GM12891 (cell line): ENCODE measurements at places on chromosomes 2 and 18.
A peak's percentile ranks its signal among the peaks of the same experiment; 100 is the strongest.

- DNase-seq = peak; percentile 41
Measured at GRCh38 chr2:24917086-24917485, 3.0 kb downstream of the ADCY3 start.

DNA sequence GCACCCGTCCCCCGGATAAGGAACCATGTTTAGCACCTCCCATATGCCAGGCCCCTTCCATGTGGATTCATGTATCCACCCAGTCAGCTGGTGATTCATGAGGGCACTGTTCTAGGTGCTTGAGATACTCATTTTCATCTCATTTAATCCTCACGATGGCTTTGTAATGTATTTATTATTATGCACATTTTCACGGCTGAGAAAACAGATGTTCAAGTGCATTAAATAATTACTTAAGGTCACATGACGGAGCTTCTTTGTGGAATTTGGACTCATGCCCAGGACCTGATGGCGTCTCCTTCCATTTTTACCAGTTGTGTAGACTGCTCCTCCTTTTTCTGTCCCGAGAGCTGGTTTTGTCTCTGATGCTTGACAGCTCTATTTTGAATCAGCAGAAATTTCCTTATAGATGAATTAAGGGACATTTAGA, 72.2 kb upstream of the RBM44 start:
- no peak for DNase-seq

DNA sequence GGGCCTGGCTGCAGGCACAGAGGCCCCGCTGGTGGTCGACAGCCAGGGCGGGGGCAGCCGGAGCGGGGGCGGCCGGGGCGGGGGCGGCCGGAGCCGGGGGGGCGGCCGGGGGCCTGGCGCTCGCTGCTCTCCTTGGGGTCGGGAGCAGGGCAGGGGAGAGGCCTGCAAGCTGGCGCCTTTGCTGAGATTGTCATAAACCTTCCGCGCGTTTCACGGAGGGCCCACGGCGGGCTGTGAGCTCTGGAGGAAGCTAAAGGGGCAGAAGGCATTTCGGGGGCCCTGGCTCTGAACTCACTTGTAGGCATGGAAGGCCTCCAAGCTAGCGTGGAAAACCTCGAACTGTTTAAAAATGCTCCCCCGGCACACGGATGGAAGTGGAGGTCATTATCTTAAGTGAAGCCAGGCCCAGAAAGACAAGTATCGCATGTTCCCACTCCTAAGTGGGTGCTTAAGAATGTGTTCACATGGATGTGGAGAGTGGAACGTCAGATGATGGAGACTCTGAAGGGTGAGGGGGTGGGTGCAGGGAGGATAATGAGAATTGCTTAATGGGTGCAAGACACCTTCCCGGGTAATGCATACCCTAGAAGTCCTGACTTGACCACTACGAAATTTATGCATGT, 629 bp downstream of the PRELID3A start:
- DNase-seq = no peak

GRCh38 chr2:157413326-157414035, 30.4 kb downstream of the CYTIP start:
- no peak for DNase-seq

- DNase-seq = no peak
Measured at GRCh38 chr2:29780906-29781305, 140.5 kb downstream of the ALK start.

GRCh38 chr2:225042800-225043167, 516 bp upstream of the DOCK10 start:
- DNase-seq = no peak

DNA sequence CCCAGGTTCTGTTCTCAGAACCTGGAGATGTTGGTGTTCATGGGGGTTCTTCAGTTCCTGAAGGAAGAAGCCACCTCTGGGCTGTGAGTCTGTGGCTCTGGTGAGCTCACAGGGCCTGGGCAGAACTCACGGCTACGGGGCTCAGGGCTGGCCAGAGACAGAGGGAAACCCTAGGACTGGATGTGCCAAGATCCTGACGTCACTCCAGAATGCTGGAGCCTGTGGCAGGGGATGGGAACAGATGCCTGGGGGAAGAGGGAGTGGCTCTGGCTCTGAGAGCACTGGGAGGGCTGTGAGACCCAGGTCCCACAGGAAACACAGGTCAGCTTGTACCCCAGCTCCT, at the start of gene OTOF:
TSS of gene OTOF (minus strand) at position 214 of the 343 bp plus-strand sequence.
- DNase-seq = no peak

- DNase-seq = no peak
Measured at GRCh38 chr2:47334356-47335136, 68.4 kb upstream of the MSH2 start.

DNA sequence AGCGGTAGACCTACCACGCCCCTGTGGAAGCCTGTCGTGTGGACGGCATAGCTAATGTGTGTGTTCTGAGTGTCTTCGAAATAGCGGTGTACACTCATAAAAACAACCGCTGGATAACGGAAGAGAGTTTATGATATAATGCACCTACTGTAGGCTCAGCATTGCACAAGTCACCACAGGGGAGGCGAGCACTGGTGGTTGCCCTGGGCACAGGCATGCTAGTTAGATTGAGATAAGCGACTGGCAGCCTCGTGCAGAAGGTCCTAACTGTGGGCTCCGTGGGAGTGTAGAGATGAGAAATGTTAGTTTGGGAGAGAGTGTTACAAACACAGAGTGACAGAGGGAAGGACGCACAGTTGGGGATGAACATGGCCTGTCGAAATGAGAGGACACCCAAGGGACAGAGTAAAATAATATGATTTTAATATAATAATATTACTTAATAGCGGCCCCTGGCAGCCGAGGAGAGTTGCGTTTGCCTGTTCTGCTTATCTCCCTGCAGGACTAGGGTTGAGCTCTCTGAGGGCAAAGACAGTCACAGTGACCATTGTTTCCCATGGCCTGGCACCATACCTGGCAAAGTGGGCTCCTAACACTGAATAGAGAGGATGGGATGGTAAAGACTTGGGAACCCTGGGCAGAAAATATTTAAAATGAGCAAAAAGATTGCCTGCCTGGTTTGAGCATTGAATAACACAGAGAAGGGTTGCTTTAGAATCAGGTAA, 204.2 kb downstream of the GBX2 start:
- no peak for DNase-seq

DNA sequence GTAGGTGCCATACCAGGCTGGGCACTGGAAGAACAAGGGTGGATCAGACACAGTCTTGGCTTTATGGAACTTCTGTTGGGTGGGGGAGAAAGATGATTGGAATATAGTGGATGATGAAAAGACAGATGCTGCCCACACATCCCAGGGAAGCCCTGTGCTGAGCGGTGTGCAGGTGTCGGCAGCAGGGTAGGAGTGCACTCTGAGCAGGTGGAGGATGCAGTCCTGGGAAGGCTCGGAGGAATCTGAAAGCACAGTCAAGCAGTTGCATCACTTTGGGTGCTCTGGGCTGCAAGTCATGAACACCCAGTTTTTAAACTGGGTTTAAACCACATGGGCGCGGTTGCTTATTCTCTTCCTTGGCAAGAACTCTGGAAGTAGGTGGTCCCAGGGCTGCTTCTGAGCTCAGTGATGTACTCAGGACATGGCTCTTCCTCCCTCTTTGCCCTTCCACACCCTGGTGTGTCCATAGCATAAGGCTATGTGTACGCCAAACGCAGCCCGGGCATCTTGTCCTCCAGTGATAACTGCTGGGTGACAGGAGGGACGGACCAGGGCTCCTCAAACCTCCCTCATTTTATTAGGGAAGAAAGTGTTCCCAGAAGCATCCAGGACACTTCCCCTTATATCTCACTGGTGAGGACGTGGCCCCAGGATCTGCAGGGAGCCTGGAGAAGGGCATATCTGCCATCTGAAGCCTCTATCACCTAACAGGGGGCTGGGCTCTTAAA, 84.0 kb downstream of the SH3RF3 start:
- DNase-seq = no peak

DNA sequence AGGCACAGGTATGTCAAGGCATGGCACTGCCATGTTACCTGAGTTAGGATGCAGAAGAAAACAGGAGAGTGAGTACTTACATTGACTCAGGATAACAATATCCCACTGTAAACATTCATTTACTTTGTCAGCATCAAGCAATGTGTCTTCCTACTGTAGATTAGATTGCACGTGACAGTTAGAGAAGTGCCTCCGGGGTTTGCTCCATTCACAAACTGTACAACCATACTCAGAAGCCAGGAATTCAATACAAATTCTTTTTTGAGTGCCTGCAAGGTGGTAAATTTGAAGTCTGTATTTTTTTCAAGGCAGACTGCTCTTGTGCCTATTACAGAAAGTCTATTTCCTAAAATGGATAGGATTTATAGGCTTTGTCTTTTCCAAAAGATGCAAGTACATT, 34.1 kb downstream of the CDCA7 start:
- DNase-seq = no peak

DNA sequence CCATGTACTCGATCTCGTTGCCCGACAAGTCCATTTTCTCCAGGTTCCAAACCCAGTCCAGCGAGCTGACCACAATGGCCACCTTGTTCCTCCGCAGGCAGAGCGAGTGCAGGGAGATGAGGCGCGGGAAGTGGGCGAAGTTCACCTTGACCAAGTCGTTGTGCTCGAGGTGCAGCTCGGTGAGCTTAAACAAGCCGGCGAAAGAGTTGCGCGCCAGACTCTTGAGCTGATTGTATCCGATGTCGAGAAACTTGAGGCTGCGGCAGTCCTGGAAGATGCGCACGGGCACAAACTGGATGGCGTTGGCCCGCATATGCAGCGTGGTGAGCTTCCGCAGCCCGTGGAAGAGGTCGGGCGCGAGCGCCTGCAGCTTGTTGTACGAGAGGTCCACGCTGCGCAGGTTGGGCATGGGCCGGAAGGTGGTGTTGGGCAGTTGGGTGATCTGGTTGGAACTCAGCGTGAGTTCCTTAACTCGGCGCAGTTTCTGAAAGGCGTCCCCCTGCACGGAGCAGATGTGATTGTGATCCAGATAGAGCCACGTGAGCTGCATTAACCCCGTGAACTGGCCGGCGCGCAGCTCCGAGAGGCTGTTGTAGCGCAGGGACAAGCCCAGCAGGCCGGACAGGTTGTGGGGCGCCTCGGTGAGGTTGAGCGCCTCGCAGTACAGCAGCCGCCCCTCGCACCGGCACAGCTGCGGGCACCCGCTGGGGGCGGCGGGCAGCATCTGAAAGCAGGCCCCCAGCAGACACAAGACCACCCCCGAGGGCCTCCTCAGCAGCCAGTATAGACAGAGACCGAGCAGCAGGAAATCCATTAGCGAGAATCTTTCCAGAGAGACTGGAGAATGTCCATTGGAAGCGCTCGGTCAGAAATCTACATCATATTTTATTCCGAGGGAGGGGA, 1.3 kb downstream of the LRRTM1 start:
- no peak for DNase-seq

DNA sequence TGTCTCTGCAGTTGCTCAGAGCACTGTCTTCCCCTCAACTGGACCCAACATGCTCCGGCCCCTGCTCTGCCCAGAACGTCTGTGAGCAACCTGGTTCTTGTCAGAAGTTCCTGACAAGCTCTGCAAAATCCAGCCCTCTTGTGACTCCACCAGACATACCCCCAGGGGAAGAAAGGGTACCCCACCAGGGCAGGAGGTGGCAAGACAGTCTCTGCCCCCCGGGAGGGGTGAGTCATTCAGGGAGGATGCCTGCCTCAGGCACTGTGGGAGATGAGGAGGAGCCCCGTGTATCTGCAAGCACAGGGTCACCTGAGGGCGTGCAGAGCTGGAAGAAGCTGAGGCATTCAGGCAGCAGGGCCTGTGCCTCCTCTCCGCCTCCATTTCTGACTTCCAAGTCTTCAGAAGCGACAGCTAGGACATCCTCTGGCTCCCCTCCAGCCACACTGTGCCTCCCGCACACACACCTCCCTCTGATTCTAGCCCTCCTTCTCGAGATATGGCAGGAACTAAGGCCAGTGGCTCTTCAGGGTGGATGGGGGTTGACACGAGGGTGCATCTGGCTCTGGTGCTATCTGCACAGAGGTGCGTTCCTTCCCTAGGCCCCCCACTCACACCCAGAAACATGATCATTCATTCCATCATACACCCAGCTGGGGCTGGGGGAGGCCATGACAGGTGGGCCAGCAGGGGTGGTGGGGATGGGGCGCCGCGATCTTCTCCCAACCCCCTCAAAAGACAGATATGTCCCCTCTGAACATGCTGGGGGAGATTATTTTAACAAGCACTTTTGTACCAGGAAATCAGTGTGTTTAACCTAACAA, 222.2 kb downstream of the CYP26B1 start:
- DNase-seq = no peak

GRCh38 chr18:26226229-26227050, at the start of gene TAF4B:
TAF4B (plus strand) TSS chr18:26226445; CDS start chr18:26226934, 489 bp downstream.
- peak; percentile 79 for DNase-seq

DNA sequence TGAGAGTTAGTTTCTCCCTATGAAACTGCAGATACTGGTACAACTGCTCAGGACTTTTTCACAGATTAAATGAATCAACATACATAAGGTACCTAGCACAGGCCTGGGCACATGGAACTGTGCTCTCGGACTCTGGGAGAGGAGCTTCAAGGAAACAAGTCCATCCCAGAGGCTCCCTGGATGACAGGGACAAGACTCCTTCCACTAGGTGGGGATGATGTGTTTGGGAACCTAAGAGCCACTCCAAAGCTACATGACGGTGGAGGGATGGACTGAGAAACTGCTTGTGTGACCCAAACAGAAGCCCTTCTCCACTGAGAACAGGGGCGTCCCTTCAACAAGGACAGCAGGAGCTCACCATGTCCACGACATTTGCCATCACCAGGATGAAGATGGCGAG, 37.1 kb downstream of the CENPO start:
- peak; percentile 3 for DNase-seq

- no peak for DNase-seq
Measured at GRCh38 chr18:5311301-5311989, 15.9 kb upstream of the ZBTB14 start.

- DNase-seq = no peak
Measured at GRCh38 chr2:112483831-112484230, 1.9 kb downstream of the TTL start.

- DNase-seq = no peak
Measured at GRCh38 chr2:174673440-174673839, 75.8 kb upstream of the WIPF1 start.

GRCh38 chr2:222452422-222452950, 28.1 kb downstream of the SGPP2 start:
- no peak for DNase-seq
